Fibroblast of mammary gland (primary cell): ENCODE measurements at places on chromosomes 3 and 15.

DNA sequence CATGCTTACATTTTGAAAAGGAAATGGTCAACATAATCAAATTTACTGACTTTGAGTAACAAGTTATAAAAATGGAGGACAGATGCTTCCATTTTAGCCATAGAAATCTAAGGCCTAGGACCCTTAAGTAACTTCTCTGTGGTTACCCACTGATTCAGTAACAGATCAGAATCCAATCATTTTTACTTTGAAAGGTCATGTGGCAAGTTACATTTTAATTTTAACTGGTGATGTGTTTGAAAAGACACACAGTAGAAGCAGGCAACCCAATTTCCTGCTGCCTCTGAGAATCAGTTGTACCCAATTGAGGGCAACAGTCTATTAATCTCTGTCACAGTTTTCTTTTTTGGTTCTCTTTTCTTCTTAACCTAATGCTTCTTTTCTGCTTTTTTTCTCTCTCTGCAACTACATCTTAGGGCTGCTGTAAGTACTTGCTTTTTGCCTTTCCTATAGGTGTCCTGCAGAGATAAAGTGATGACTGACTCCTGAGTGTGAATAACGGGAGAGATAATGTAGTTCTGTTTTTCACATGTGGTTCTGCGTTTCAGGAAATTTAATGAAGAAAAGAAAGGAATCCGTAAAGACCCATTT lies 3.3 kb downstream of the ZWILCH start:
- DNase-seq = no peak

DNA sequence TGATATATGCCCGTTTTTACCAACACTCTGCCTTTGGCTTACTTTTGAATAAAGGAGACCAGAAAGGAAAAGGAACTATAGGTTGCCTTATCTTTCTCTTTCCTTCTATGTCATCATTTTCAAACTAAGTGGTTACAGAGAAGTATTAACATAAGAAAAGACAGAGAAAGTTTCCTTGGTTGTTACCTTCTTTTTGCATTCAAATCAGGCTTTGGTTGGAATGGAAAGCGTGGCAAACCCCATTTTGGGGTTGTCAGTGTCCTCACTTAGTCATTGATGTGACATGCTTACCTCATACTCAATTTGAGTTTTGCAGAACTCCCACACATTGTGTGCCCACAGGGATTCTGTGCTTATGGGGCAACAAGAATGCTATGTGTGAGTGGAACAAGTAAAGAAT lies 3.7 kb upstream of the THRB start:
- no peak for DNase-seq

DNA sequence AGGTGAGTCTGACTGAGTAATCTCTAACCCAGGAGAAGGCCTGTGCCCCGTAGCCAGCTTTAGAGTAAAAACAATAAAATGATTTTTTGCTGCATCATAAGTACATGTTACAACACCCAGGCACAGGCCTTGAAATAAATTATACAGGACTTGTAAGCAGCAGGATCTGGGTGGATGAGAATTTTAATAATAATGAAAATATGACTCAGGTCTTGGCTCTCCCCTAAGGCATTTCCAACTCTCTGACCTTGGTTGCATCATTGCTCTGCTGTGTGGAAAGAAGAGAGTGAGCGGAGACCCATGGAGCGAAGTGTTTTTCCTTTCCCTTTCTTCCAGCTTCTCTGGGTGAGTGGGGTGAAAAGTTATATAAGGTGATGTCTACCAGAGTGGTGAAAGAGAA lies 44.6 kb downstream of the EOMES start:
- peak; percentile 99 for DNase-seq

DNA sequence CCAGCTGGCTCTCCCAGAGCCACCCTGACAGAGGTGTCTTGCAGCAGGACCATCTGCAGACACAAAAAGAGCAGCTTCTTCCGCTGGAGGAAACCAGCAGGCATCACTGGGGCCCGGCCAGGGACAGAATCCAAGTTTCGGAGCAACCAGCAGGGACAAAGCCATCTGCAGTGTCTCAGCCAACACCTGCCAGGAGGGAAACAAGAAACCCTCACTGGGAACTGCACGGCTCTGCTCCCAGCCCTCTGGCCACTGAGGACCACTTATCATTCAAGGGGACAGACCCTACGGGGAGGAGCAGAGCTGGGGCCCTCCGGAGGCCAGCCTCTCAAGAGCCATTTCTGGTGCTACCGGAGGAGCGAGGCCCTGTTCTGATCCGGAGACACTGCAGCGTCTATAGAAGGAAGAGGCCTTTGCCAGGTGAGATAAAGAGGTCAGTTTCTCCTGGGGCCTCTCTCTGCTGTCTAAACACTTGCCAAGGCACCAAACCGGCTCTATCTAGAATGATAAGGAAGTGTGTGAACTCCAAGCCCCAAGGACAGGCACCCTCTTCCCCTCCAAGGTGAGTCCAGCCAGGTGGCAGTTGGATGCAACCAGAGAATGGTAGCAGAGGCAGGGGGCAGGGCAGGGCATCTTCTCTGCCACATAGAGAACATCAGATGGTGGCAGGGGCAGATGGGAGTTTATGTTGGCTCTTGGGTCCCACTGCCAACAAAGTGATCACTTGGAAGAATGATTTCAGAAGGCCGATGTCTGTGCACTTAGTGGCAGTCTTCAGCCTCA lies 89.0 kb downstream of the CHSY1 start:
- DNase-seq = no peak

DNA sequence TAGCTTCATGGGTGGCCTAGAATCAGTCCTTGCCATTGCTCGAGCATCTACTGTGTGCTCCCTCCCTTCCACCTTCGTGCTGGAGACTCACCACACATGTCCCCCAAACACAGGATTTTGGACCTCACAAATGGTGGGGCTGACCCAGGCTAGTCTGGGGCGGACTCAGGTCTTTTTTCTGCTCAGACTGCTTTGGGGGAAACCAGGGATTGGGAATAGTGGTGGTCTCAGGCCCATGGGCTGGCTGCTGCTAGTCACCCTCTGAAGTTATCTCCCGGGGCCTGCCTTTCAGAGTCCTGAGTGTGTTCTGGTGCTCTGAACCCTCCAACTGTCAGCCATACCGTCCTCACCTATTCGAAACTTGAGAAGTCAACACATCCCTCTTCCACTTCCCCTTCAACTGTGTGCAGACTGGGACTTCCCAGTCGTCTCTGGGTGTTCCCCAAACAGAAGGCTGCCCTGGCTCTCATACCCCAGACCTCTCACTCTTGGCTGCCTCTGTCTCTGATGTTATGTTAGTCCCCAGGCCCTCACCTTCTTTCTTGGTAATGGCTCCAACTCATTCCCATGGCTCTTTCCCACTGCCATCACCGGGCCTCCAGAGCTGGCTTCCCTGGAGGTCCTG lies 46.0 kb downstream of the PPCDC start:
- no peak for DNase-seq

GRCh38 chr3:112806903-112807302 lies 39.8 kb downstream of the CD200R1L start:
- DNase-seq = peak; percentile 54

GRCh38 chr3:50525987-50526386 lies 22.6 kb upstream of the CACNA2D2 start:
- DNase-seq = peak; percentile 53

DNA sequence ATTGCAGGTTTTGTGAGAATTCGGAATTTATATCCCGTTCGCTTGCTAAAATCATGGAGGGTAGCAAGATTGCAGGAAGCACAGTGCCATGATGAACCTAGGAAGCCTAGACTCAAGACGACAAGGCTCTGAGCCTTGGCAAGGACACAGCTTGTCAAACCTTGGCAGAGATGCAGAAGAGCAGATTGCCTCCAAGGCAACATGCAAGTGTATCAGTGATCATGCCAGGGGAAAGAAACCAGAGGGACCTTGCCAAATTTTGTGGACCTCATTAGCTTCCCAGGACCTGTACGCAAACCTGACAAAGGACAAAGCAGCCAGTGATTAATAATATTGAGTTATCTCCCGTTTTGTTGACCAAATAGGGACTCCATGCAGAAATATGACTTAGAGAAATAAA lies 159.7 kb downstream of the GOLIM4 start:
- DNase-seq = no peak

- peak; percentile 46 for DNase-seq
These were observed 18.9 kb upstream of the CSPG4 start for GRCh38 chr15:75731248-75732151.

DNA sequence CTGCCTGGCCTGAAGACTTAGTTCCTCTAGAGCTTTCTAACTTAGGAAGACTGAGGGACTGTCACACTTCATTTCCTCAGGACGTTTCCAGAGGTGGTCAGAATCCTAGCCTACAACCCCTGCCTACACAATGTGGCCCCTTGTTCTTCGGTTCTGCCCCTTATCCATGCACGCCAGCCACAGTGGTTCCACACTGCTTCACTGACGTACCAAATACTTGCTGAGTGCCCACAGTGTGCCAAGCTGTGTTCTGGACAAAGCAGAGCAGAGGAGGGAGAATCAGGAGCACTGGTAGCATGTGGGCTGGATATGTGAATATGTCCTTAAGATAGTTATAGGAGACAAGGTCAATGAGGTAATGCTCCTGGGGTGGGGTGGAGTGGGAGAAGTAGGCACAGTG lies 70.5 kb upstream of the SAMMSON start:
- no peak for DNase-seq

DNA sequence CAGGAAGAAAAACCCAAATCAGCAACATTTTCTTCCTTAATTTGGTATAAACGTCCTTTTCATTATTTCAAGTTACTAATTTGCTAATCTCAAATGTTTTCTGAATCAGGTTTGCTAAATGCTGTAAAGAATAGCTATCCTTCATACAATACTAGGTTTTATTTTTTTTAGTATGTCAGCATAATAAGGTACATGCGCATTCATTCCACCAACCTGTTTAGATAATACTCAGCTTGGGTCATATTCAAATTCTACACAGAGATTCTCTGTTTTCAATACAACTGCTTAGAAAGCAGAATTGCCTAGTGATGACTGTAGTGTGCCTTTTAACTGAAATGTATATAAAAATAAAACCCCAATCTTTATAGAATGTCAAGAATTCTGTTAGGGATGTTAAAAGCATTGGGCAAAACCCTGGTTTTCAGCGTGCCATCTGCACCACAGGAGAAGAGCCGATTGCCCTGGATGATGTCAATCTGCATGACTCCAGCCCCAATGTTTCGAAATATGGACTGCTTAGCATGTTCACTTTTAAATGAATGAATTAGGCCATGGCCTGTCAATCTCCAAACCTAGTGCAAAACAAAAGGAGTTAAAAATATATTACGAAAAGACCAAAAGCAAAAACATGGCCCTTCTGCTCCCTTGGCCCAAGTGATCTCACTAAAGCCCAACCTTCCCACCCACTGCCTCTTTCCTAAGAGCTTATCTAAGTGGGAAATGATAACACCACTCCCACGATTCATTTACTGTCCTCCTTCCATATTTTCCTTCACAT lies 107.4 kb downstream of the GLDN start:
- peak; percentile 6 for DNase-seq

DNA sequence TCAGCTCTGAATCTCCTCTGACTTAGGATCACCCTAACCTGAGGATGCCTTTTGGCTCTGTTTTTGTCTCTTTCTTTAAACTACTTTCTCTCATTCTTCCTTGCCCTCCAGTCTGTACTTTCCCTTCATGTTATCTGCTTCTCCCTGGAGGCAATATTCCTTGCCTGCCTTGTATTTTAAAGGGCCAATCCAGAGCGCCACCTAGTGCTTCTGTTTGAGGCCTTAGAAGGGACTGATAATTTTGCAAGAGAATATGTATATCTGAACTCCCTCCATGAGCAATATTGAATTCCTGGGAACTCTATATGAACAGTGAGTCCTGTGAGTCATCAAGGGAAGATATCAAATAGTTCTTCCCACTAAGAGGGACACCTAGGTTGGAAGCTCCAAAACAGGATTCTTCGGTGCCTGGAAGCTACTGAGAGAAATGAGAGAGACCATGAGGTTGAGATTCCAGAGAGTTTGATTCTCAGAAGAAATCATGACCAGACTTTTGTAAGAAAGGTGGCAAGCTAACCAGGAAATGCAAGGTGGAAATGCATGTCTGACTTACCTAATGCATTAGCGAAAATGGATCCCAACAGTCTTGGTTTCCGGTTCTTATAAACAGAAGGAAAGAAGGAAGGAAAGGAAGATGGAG lies 203.8 kb upstream of the CD96 start:
- peak; percentile 83 for DNase-seq

GRCh38 chr3:122857019-122857418 lies 62.1 kb downstream of the SLC49A4 start:
- DNase-seq = peak; percentile 74

DNA sequence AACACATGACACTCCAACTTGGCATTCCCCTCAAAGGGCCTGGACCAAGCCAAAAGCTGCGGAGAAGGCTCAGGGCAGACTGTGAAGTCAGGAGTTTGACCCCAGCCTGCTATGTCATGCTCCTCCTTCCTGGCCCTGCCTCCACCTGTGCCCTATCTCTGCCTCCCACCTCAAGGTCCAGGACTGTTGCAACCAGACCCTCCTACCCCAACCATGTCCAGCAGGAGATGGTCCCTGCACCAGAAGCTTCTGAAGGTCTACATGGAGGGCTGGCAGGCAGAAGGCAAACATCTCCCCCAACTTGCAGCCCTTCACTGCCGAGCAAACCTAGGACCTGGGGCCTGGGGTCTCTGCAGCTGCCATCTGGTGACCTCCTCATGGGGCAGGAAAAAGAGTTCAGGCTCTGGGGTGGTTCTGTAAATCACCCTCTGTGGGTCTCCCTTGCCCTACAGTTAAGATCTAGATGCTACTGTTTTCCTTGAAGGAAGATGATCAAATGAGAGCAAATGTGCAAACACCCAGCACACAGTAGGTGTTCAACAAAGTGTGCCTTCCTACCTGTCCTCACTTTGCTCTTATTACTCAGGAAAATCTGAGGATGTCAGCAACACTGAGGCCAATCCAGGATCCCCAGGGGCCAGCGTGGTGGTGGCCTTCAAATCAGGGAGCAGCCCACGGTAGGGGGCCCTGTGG lies 11.5 kb upstream of the CSK start:
- DNase-seq = no peak

DNA sequence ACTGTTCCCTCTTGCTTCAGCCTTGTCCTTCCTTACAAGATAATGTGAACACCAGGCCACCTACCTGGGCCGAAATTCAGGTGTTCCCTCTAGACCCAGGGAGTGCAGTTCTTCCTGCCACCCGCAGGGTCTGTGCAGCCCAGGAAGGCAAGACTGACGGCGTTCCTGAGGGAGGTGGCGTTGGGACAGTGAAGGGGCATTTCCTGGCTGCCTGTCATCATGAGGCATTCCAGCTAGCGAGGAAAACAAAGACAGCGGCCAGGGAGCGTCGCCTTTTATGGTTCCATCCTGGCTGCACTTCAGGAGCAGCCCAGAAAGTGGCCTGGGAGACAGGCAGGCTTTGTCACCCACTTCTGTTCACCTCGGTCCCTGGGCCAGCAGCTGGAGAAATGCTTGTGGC lies 84.8 kb upstream of the WNT5A start:
- no peak for DNase-seq

- no peak for DNase-seq
These were observed 54.3 kb upstream of the HACD2 start for GRCh38 chr3:123638936-123639689.
